ENCODE measurements at places on chromosomes 5 and 9.

- no peak for DNase-seq
Observed at GRCh38 chr5:112569596-112569995, 150.5 kb upstream of the EPB41L4A start.

- no peak for DNase-seq
Observed at GRCh38 chr9:125812403-125812802, 65.2 kb downstream of the PBX3 start.

DNA sequence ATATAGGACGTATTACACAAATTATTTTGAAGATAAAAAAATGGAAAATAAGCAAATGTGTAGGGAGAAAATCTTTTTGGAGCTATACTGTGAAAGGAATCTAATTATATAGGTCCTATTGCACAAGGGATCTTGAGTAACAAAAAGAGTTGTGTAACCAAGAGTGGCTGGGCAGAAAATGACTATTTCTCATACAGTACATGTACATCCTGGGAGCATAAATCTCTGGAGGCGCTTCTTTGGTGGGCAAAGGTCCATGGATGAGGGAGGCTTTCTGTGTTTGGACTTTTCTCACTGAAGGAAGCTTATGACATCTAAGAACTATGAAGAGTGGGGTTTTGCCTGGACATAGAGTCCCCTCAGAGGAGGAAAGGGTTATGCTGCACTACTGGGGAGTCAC is 29.8 kb downstream of the ANKS6 start:
- DNase-seq: no peak

- no peak for DNase-seq
Observed at GRCh38 chr5:142549834-142550233, 136.1 kb downstream of the FGF1 start.

DNA sequence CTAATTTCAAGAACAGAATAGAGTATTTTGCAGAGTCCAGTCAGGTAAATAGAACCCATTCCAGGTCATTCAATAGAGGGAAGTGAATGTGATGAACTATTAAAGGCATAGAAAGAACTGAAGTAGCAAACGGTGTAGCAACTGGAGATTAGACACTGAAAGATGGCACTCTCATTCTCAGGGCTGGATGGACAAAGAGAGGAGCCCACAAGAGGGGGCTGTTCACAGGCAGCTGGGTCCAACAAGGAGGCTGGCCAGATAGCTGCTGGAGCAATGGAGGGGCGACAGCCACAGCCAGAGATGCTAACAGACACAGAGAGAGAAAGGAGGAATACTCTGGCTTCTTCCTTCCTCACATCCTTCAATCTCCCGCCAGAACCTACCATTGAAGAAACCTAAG is 93.1 kb upstream of the SMARCA2 start:
- DNase-seq: no peak

DNA sequence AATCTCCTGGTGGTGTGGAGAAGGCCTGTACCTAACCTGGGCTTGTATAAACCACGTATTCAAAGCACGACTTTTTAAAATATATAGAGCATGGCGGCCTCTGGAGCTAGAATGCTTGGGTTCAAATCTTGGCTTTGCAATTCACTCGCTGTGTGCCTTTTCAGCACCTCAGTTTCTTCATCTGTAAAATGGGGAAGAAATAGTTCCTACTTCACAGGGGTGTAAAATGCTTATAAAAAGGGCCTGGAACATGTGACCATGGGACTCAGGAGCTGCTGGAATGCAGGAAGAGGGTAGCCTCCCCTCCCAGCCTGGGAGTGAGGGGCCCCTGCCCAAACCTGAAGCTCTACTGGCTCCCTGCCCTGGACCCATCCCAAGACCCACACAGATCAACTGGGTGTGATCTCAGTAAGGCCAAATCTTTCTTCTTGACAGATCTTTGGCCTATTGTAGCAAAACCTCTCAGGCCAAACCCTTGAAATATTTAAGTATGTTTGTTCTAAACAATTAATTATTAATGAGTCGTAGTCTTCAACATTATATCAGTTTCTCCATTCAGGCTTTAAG is 269.0 kb downstream of the ZSWIM6 start:
- DNase-seq: no peak

DNA sequence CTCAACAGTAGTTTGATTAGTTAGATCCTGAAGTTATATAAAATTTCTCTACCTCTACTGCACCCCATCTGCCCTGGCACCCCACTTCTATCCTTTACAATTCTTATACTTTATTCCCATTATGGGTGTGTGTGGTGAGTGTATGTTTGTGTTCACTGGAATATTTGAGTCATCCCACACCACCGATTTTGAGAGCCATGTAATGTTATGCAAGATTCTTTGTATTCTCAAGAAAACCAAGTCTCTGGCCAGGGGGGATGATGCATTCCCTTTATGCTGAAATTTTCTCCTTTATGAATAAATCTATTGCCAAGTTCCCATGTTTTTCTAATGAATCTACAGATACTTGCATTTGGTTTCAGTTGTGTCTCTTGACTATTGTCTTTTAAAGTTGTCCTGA is 266.8 kb downstream of the ARHGEF28 start:
- DNase-seq: no peak

DNA sequence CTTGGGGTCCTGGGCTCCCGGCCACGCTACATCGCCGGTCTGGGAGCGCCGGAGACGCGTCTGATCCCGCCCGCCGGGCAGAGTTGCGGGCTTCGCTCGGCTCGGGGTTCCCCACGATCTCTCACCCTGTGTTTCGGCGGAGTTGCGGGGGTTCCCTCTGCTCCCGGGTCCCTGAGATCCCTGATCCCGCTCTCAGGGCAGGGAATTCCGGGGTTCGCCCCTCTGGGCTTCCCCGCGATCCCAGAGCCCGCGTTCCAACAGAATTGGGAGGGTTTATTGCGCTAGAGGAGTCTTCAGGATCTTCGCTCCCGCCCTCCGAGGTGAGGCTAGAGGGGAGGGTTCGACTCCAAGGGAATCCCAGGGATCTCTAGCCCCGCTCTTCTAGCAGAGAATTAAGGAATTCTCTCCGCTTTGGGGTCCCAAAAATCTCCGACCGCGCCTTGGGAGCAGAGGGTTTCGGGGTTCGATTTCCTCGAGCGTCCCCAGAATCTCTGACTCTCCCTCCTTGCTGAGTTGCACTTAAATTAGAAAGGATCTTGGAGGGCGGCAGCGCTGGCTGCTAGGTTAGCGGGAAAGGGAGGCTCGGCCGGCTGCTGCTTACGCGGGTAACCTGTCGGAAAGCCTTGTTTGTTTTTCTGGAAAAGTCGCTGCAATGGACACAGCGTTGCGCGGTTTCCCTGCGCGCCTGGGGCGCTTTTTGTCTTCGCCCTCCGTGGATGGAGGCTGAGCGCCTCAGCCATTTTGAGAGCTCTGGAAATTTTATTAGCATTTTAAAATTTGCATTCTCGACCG is 1.3 kb downstream of the DMRT1 start:
- DNase-seq: peak; percentile 35

DNA sequence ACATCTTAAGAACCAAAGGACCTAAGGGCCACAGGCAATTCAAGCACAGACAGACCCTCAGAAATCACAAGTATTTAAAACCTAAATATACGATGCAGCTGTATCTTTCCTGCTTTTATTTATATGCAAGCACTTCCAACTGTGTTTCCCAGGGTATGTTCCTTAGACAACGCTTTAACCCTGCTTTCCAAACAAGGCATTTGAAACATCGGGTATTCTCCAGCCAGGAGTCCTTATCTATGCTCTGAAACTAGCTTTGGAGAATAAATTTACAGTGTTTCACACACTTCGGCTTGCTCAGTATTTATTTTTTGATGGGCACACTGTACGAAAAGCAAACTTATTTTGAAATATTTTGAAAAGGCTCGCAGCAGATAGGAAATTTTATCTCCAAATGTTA is 13.5 kb downstream of the NR6A1 start:
- DNase-seq: no peak

GRCh38 chr9:136882109-136882946 is 4.0 kb upstream of the TRAF2 start:
- no peak for DNase-seq

DNA sequence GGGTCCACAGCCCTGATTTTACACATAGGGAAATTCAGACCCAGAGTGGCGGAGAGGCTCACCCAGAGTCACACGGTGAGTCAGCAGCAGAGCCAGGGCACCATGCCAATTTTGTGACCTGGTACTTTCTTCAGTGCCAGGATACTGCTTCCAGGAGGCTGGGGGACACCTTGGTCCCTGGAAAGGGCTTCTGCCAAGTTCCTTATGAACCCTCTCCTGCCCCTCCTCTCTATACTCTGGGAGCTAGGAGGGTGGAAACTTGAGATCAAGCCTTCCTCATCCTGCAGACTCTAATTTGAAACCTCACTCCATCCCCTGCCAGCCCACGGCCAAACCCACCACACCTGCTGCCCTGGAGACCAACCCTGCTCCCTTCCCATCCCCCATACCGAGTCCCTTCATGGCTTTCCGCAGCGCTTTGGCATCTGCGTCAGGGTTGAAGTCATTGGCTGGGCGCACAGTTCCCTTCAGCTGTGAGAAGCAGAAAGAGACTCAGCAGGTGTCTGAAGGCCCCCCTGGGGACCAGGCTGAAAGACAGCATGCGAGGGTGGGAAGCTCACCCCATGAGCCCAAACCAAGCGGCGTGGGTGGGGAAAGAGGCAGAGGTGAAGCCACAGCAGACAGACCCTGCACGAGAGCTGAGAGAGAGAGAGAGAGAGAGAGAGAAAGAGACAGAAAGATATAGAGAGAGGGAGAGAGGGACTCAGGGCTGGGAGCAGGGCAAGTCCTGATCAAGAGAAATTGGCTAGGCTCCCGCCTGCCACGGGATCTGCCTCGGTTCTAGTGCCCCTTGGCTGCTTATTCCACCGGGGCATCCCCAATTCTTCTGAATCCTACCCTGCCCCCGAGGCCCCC is 33.5 kb downstream of the ANXA6 start:
- DNase-seq: no peak

- DNase-seq: no peak
Observed at GRCh38 chr5:74127381-74128320, 501.7 kb downstream of the ARHGEF28 start.

DNA sequence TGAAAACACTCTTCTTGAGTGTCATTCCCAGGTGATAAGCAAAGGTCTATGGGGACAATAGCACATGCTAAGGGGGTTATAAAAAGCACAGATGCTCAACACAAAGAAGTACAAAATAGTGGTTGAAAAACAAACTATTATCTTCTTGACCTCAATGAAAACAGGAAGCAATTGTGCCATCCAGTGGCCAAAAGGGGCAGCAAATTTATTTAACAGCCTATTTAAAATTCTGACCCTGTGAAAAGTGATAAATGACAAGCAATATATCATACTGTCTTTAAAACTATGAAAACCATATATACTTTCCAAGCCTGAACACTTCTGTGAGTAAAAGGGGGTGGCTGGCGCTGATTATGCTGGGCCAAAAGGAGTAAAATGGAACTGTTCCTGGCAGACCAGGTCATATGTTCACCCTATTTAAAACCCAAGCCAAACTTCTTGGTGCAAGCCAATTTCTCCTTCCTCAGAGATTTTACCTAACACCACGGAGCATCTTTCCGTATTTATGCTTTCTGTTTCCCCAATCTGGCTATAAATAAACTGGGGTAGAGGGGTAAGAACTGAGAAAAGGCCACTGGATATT is 29.7 kb downstream of the TEX10 start:
- peak; percentile 23 for DNase-seq

DNA sequence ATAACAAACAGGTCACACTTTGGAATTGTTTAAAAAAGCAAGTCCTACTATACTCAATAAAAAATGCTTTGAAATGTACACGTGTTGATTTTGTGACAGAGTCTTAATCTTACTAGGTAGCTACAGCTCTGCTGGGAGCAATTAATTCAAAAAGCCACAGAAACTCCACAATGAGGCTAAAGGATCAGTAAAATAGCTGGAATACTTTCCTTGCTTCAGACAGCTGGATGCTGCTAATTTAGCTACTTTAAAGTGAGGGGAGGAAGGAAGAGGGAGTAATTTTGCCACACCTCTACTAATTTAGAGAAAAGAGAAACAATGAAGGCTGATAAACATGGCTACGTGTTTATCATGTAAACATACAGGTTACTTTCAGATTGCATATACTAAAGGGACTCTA is 927.6 kb upstream of the DMAC1 start:
- DNase-seq: no peak

GRCh38 chr5:129438322-129438721 is 21.8 kb upstream of the ADAMTS19 start:
- DNase-seq: no peak

GRCh38 chr5:157059891-157060290 is 975 bp upstream of the HAVCR1 start:
- no peak for DNase-seq

DNA sequence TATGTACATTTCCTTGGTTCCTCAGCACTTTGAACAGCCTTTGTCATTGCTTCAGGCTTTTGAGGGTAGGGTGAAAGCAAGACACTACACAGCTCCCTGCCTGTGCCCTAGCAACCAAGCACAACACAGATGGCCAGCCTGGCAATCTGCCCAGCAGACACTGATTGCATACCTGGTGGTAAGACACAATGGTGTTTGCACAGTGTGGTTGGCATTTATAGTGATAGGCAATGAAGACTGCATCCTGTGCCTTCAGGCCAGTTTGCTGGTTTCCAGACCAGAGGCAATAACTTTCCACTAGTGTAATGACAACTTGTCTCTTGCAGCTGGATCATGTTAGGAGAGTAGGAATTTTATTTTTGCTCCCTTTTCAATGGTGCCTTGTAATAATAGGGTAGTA is 144.5 kb upstream of the TNC start:
- DNase-seq: no peak

GRCh38 chr5:14628346-14628745 is 36.2 kb upstream of the OTULIN start:
- DNase-seq: peak; percentile 56

- no peak for DNase-seq
Observed at GRCh38 chr9:20225826-20226225, 396.5 kb downstream of the MLLT3 start.

DNA sequence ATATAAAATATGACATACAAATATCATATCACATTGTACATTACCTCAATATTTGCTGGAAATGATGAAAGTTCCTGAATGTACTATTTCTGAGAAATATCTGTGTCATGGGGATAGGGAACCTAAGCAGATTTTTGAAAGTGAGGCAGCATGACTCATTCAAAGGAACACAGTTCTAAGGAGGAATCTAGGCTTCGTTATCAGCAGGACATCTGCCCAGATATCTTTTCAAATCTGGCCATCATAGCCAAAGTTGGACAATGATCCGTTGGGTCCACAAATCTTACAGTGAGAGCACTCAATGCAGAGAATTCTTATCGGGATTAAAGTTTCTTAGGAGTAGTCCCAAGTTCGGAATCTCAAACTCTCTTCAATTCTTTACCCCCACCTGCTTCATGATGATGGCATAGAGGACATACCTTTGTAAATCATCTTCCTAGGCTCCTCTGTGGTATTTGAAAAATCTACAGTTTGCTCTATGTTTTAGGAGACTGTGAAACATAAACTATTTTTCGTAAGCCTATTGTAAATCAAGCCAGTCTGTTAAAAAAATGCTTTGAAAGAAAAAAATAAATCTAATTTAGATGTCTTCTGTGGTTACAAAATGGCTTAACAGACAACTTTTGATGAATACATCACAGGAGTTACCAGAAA is 29.4 kb upstream of the ALDH1A1 start:
- DNase-seq: no peak

GRCh38 chr5:1167728-1168709 is 33.4 kb upstream of the SLC6A19 start:
- DNase-seq: peak; percentile 57

Data from neuronal stem cell (in vitro differentiated cells).